Stimulated activated CD8-positive, alpha-beta memory T cell treated with anti-CD3 and anti-CD28 coated beads, Interleukin-4, amount 100 ng/mL, for 1 hour (primary cell): ENCODE measurements at places on chromosomes 3 and 15.

DNA sequence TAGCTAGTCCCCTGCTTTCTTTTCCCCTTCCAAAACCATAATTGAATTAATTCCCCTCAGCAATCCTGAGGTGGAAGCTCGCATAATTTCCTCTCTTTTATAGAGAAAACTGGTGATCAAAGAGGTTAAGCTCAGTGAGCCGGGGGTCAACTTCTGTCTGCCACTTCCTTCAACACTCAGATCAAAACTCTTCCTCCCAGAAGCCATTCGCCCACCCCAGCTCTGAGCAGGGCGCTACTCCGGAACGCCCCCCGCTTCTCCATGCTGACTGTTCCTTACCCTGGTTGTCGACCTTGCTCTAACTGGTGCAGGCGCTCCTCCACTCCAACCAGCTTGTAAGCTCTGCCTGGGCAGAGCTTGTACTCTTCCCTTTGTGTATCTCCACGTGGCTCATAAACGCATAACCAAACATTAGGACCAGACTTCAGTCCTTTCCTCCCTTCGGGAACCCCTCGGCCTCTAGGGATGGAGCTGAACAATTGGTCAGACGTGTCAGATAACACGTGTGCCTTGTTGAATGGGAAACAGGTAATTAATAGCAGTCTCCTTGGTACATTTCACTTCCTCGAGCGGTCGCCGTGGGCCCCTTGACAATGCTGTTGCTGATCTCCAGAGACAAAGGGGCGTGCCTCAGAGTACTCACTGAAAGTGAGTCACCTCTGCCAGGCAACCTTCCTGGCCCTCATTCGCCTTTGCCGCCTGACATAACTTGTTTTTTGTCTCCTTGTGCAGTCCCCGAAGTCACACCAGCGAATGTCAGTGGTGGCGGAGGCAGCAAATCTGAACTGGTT lies 71.8 kb downstream of the IL5RA start:
- DNase-seq, result no peak

DNA sequence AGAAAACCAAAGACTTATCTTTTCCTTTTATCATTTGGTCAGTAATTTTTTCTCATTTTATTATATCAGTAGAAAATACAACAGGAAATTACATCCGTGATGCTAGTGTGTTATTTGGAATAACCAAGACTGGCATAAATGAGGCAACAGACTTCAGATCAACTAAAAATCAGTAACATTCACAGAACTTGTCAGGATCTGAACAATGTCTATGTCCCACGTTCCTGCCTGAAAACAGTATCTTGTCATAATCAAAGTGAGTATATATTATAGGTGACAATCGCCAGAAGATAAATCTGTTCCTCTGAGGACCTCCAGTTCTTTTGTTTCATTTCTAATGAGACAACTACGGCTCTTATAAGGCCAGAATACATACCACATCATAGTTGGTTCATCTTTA lies 41.8 kb downstream of the MYH15 start:
- no peak for DNase-seq

- DNase-seq, result no peak
Observed at GRCh38 chr3:12479919-12480427, 4.3 kb upstream of the TSEN2 start.

GRCh38 chr3:150015901-150016300 lies 45.2 kb upstream of the PFN2 start:
- no peak for DNase-seq

DNA sequence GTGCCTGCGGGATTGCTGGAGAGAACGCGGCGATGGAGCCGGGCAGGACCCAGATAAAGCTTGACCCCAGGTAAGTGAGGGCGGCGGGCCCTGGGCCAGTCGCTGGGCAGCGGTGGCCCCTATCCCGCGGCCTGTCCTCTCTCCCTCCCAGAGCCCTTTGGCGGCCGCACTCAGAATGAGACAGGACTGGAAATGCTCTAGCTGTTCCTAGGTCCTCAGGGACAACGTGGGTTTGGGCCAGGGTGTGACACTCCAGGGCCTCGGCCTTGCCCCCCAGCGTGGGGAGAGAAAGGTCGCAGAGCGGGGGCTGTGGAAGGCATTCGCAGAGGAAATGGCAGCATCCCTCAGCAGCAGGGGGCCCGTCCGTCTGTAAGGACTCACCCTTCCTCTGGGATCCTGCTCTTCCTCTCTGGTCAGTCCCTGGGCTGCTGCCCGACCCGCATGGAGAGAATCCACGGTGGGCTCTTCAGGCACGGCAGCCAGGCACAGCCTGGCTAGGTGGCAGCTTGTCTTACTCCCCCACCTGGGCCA lies 412 bp downstream of the SLC51A start:
- no peak for DNase-seq

DNA sequence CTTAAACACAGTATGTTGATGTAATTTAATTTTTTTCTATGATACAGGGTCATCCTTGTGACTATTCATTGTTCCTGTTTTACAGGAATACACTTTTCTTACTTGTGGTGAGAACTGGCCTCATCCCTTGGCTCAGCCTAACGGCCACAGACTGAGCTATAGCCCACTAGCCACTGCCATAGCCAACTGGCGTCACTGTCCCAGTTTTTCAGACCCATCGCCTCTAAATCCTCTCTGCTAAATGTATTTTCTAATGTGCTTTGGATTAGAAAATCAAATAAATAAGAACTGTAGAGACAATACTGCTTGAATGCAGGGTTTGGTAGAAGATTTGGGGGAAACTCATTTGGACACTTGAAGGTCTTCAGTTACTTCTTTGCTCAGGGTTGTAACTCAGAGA lies 113.1 kb downstream of the TIGIT start:
- DNase-seq, result no peak

GRCh38 chr3:37660782-37661181 lies 200.9 kb upstream of the CTDSPL start:
- no peak for DNase-seq

DNA sequence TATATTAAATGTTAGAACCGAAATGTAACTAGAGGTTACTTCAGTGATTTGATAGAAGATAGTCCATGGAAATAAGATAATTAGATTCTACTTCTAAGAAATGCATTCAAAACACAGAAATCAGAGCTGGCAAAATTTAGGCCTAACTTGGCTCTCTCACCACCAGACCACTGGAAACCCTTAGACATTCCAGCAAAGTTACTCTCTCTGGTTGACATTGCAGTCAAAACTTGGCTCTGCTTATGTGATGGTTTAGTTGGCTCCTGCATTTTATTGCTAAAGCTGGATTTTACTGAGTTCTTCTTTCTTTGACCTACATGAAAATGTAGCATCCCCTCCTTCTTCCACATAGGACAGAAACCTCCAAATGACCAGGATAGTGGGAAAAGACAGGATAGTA lies 35.4 kb upstream of the CBLB start:
- no peak for DNase-seq

- DNase-seq, result no peak
Observed at GRCh38 chr3:127478922-127479321, 111.6 kb downstream of the TPRA1 start.

- DNase-seq, result no peak
Observed at GRCh38 chr15:67095912-67096311, 30.5 kb downstream of the SMAD3 start.

GRCh38 chr3:7947930-7948329 lies 553.7 kb upstream of the LMCD1 start:
- DNase-seq, result no peak

- no peak for DNase-seq
Observed at GRCh38 chr3:19046440-19046839, 101.9 kb upstream of the KCNH8 start.

- DNase-seq, result no peak
Observed at GRCh38 chr15:70240820-70241430, 143.2 kb upstream of the TLE3 start.

GRCh38 chr15:93223803-93224202 lies 134.8 kb upstream of the RGMA start:
- no peak for DNase-seq
